CD8-positive, alpha-beta T cell (primary cell): ENCODE measurements at places on chromosomes 5 and 9.

- no peak for DNase-seq
These were observed 55.0 kb upstream of the SNCAIP start for GRCh38 chr5:122257000-122257399.

DNA sequence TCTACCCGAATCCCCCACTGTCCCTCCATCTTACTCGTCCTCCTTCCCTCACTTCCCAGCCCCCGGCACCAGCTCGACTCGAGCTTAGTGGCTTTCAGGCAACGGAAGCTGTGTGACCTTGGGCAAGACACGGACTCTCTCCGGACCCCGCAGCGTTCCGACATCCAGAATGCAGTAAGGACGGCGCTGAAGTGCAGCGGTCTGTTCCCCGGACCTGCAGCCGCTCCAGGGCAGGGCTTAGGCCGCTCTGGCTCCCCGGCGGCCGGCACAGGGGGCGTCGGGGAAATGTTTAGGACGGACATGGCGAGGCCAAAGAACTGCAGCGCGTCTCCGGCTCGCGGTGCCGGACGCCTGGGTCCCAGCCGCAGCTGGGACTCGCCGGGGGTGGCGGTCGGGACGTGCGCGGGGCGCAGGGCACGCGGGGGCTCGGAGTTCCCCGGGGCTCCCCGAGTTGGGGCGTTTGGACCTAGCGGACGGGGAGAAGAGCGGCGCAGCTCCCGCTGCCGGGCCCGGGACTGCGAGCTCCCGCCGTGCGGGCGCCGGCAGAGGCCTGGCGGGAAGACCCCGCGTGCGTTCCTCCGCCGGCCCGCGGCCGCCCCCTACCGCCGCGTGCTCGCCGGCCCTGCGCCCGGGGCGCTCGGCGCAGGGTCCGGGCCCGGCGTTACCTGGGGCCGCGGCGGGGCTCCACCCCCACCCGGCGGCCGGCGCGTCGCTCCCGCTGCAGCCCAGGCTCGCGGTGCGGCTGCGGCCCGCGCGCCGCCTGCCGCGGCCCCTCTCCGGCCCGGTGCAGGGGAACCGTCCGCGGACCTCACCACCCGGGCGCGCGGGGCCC lies 5.6 kb upstream of the RNF44 start:
- DNase-seq, result no peak

DNA sequence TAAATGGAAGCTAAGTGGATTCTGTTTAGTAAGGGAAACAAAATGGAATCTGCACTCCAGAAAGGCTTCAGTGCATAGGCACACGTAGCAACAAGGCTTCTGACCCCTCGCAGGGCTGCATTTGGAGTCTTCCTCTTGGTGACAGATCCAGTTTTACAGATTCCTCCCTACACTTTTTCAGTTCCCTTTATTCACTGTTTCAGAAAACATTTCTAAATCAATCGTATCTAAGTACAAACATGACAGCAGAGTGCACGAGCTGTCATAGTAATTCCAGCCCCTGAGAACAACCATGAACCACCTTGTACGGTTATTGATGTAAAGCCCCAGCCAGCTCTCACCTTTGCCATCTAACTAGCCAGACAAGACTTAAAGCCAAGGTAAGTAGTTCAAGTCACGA lies 491.6 kb downstream of the SEMA5A start:
- DNase-seq, result no peak

GRCh38 chr9:119934497-119934896 lies 565.3 kb upstream of the BRINP1 start:
- DNase-seq, result no peak

GRCh38 chr9:95030344-95030743 lies 287.2 kb downstream of the FANCC start:
- no peak for DNase-seq

- DNase-seq, result peak; percentile 24
These were observed 12.3 kb downstream of the TLE4 start for GRCh38 chr9:79583952-79584654.

DNA sequence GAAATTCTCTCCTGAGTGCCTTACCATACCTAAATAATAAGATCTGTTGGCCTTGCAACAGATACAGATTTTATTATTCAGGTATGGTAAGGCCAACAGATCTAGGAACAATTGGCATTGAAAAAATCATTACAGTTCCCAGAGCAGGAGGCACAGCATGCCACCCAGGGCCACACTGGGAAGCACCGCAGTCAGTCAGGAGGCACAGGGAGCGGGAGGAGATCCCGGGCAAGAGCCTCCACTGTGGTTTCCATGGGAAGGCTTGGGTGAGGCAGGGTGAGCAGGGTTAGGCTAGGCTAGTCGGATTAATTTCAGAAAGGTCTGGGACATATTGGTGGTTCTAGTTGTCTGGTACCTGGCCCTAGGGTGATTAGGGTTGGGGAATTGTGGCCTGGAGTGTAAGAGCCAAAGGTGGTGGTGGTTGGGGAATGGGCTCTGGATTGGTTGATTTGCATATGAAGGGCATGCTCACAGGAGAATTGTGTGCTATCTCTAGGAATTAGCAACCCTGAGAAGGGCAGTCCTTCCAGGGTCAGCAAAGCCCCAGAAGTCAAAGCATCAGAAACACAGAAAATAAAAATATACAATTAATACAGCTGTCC lies 111.4 kb downstream of the PDE8B start:
- no peak for DNase-seq
